ENCODE measurements at places on chromosomes 16 and 17.

- DNase-seq, result no peak
Measured at GRCh38 chr17:80498242-80498919, 22.0 kb upstream of the NPTX1 start.

- DNase-seq, result no peak
Measured at GRCh38 chr17:43013296-43013695, 6.7 kb downstream of the IFI35 start.

- no peak for DNase-seq
Measured at GRCh38 chr17:38532451-38532850, 73.3 kb downstream of the SRCIN1 start.

GRCh38 chr16:28534542-28535373, 4.0 kb downstream of the NUPR1 start:
- no peak for DNase-seq

DNA sequence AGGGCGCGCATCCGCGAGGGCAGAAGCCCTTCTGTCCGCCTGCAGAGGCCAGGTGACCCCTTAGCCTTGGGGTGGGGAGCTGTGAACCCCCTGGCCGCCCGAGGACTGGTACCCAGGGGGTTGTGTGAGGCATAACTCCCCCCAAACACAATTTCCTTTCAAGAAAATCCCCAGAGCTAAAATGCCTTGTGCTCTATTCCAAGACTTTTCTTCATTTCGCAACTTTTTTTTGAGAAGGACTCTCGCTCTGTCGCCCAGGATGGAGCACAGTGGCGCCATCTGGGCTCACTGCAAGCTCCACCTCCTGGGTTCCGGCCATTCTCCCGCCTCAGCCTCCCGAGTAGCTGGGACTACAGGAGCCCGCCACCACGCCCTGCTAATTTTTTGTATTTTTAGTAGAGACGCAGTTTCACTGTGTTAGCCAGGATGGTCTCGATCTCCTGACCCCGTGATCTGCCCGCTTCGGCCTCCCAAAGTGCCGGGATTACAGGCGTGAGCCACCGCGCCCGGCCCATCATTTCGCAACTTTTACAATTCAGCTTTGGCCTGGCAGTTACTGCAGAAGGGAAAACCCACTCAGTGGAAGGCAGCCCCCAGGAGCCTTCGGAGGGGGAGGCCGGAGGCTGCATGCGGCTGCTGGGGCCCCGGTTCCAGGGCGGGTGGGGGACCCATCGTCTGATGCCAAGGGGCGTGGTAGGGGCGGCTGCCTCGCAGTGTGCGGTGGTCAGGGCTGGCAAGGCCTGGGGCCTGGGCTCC, 963 bp upstream of the APRT start:
- DNase-seq, result no peak

DNA sequence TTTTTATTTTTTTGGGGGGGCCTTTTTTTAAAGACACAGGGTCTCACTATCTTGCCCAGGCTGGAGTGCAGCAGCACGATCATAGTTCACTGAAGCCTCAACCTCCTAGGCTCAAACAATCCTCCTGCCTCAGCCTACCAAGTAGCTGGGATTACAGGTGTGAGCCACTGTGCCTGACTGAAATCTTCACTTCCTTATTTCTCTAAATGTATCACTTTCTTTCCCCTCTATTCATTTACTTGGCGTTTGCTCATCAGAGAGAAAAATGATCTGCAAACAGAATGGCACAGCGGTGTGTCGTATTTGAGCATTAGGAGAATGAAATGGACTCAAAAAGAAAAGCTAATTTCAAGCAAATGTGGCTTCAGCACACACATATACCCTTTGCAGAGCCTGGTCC, 44.3 kb upstream of the CDH5 start:
- DNase-seq, result no peak

GRCh38 chr16:12646490-12647274, 157.0 kb downstream of the CPPED1 start:
- DNase-seq, result peak; percentile 19

DNA sequence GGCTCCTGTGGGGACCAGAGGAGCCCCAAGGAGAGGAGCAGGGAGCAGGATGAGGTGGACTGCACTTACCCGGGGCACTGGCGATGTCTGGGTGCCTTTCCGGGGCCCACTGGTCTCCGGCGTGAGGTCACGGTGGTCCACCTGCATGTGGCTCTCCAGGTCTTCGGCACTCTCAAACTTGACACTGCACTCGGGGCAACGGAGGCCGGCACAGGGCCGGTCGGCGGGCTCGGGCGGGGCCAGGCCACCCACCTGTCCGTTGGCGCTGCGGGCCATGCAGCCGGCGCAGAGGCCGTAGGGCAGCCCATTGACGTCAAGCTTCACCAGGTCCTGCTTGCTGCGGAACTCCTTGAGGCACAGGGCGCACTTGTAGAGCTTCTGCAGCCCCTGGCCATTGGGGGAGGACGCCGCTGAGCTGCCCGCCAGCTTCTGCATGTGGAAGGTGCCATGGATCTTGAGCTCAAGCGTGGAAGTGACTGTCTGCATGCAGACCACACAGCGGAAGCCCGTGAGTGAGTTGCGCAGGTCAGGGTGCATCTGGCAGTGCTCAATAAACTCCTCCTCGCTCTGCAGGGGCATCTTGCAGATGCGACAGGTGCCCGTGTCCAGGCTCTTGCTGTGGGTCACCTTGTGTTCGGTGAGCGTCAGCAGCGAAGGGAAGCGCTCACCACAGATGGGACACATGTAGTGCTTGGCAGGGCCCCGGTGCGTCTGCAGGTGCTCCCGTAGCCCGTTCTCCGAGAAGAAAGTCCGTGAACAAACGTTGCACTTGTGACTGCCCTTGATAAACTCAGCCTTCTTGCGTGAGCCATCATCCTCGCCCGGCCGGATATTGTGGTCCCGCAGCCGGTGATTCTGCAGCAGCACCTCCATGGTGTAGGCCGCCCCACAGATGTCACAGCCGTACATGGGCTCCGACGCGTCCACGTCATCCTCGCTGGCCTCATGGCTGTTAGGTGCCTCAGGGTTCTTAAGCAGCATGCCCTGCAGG, 220.0 kb downstream of the ZNF423 start:
- DNase-seq, result no peak

- peak; percentile 13 for DNase-seq
Measured at GRCh38 chr16:6643080-6643686, 689.5 kb upstream of the RBFOX1 start.
